Stimulated activated CD8-positive, alpha-beta memory T cell treated with anti-CD3 and anti-CD28 coated beads, Interleukin-15, amount 100 ng/mL, for 48 hours (primary cell): ENCODE measurements at places on chromosomes 7 and 10.

DNA sequence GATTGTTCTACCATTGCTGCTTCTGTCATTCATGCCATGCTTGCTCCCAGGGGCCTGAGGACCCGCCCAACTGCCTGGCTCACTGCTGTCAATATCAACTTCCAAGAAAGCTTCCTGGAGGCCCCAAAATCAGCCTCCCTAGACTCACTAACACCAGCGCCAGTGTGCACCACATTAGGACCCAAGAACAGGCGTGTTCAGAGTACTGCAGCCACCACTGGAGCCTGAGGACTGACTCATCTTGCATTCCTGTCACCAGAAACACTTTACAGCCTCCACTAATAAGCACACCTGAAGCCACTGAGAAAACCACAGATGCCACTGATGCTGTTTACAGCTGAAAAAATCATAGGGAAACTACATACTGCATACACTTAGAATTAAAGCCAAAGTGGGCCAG is 1284.3 kb downstream of the TYW1 start:
- DNase-seq = no peak

- no peak for DNase-seq
Observed at GRCh38 chr10:112185959-112186358, 2.4 kb upstream of the GPAM start.

DNA sequence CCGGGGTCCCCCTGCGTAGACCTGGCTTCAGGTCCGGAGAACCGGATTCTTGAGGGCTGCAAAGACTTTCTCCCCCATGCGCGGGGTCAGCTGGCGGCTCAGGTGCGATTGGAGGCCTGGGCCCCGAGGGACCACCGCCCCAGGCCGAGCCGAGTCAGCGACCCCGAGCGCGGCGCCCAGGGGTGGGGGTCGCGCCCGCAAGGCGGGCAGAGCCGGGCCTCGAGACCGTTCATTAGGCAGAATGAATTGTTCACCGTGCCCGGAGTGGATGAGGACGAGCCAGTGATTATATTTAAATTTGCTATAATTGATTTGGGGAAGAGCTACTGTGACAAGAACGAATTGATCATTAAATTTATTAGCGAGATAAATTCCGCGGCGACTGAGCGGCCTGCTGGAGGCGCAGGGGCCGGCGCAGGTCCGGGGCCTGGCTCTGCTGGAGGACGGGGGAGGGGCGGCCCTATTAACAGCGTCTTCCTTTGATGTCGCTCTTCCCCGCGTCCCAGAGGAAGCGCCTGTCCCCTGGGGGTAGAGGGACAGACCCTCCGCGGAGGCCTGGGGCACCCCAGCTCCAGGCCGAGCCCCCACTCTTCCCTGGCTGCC is 7.5 kb downstream of the MNX1 start:
- no peak for DNase-seq

DNA sequence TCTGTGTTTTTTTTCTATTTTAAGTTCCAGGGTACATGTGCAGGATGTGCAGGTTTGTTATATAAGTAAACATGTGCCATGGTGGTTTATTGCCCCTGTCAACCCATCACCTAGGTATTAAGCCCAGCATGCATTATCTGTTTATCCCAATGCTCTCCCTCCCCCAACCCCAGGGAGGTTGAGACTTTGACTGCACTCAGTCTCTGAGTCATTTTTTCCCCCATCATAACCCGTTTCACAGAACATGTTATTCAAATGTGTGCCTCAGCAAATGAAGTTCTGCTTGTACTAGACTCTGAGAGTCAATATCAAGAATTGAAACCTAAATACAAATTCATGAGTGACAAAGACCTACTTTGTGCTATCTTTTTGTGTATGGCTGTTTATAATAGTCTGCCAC is 70.0 kb upstream of the CYP26C1 start:
- DNase-seq = no peak

- no peak for DNase-seq
Observed at GRCh38 chr10:119283818-119284217, 76.4 kb downstream of the GRK5 start.

DNA sequence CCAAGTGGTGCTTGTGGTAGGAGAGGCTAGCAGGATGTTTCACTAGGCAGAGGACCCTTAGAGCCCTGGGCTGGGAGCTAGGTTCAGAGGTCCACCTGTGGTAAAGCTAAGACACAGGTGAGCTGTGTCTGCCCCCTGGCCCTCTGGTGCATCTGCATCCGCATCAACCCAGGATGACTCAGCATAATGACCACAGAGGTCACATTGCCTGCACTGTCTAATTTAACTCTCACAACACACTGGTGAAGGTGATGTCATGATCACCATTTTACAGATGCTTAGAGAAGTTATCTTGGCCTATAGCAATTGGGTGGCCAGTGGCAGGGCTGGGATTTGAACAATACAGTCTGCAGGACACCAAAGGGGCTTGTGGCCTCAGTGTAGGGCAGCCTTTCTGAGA is 33.1 kb downstream of the HABP2 start:
- DNase-seq = no peak

- no peak for DNase-seq
Observed at GRCh38 chr7:77420986-77421672, 5.0 kb upstream of the GSAP start.

DNA sequence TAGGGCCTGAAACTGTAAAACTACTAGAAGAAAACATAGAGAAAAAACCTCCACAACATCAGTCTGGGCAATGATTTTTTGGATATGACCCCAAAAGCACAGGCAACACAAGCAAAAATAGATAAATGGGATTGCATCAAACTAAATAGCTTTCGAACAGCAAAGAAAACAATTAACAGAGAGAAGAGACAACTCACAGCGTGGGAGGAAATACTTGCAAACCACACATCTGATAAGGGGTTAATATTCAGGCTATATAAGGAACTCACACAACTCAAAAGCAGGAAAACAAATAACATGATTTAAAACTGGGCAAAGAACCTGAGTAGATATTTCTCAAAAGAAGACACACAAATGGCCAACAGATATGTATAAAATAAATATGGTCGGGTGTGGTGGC is 7.7 kb upstream of the GSTK1 start:
- no peak for DNase-seq

DNA sequence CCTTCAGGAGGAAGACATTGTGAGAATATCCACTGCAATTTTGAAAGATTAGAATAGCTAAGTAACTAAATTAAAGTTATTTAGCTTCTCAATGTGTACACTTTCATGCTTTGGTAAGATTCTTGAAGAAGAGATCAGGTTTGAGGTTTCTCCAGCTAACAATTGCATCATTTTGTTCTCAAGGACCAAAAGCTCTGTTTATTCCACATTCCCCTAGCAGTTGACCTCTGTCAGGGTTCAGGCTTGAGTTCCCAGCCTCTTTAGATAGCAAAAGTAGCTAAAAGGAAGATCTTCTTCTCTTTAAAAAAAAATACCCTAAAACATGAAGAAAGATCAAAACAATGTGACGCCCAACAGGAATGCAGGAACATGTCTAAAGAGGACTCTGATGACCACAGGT is 179.4 kb upstream of the IGFBP3 start:
- DNase-seq = no peak

GRCh38 chr7:15783987-15784693 is 97.7 kb upstream of the MEOX2 start:
- DNase-seq = no peak
